ENCODE measurements at places on chromosomes 5 and 9. TPM values are rescaled to one million over a fixed set of nuclear protein-coding genes. Genes with fewer than 3 reads are reported as not detected.

DNA sequence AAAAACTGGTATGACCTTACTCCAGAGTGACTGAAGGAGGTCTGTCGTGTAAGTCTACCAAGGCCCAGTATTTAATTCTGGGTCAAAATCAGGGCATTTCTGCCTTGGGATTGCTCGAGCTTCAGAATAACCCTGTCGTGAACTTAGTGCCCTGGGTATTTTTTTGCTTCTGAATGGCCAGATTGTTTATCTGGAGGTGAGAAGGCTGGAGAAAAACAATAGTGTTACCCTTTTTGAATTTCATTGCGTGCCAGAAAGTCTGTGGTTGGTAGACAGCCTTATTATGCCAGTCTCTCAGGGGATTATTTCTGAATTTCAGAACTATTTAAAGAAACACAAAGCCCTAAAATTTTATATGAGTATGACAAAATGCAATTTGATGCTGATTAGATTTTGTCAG is 323.4 kb downstream of the CSNK1G3 start:
- DNase-seq, result no peak

GRCh38 chr9:113538701-113539430 is 75.3 kb downstream of the RGS3 start:
- no peak for DNase-seq

DNA sequence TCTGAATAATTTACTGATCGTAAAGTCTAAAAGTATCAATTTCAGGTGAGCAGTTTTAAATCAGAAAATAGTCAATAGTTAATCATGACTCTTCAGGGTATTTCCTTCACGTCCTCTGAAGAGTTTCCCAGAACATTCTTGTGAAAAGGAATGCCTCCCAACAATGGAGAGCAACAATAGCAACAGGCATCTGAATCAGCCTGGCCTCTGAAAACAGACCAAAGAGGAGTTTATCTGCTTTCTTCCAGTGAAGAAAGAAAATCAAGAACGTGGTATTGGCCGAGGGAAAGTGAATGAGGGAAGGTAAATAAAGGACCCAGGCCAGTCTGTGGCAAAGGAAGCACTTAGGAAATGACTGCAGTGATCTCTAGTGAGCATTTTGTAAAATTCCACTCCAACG is 26.1 kb upstream of the RASGEF1C start:
- no peak for DNase-seq

DNA sequence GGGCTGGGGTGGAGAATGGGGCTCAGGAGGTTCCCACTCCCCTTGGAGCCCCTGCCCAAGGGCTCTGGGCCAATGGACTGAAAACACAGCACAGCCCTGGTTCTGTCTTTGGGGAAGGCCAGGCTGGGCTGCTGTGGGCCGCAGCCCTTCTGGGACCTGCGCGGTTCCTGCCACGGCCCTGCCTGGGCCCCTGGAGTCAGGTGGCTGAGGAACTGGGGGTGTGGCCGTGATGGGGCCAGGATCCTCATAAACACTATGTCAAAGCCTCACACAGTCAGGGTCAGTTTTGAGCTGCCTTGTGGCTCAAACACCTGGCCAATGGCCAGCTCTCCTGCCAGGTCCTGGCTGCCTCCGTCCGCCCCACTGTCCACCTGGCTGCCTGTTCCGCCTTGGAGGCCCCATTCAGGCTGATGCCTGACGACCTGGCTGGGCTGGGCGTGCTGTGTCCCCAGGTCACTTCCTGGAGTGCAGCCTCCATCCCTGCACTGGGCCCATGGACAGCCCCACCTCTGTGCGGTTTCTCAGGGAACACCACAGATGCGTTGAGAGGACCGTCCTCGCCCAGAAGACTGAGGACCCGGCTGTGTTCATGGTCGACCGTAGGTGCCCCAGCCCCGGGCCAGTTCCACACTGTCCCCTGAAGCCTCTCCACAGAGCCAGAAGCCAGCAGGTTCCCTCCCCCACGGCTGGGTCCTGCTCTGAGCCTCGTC is 27.5 kb downstream of the PAEP start:
- DNase-seq, result peak; percentile 77

GRCh38 chr9:76161541-76161940 is 232.7 kb downstream of the RFK start:
- no peak for DNase-seq

GRCh38 chr9:70010015-70010414 is 33.6 kb upstream of the MAMDC2 start:
- DNase-seq, result no peak

Gene SYK
- total RNA-seq, result not detected

Gene PCDHA6
- total RNA-seq, result 23.5 TPM

Gene TCF7
- total RNA-seq, result 1.2 TPM

Data from chondrocyte (in vitro differentiated cells).